ENCODE measurements at places on chromosomes 6 and 20.

- no peak for DNase-seq
Measured at GRCh38 chr6:24911796-24912382, 23.9 kb downstream of the RIPOR2 start.

DNA sequence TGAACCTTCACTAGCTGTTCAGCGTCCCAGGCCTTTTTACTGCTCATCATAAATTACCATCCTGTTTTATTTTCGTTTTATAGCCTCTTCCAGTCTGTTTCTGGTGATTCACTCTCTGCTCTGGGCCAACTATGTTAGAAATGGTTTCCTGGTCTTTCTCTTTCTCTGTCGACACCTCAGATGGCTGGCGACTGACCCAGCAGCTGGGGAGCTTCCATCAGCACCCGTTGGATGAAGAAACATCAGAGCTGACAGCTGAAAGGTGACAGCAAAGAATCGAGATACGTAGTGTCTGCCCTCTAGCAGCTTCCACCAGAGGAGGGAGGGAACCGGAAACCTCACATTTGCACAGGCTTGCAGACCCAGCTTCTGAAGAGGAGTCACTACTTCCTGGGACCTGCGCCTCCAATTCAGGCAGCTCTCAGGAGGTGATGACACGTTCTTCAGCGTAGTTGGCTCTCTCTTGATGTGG lies 82.9 kb upstream of the MLN start:
- no peak for DNase-seq

DNA sequence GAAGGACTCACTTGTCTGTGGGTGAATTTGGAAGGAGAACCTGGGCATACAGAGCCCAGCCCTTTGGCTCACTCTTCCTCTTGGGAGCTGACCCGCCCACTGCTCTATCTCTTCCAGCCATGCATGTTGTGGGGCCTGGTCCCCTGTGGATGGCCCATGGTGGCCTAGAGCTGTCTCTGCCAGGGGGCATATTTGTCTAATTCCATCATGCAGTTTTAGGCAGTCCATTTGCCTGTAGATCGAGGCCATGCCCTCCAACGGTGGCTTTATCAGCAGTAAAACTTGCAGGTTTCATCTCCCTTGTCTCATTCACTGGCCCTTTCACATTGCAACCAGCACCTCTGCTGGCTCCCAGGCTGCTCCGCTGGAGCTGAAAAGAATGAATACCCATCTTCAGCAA lies 12.9 kb upstream of the EZR start:
- DNase-seq: no peak

GRCh38 chr6:20564777-20565176 lies 30.5 kb downstream of the CDKAL1 start:
- no peak for DNase-seq

GRCh38 chr6:88367248-88367647 lies 201.1 kb upstream of the CNR1 start:
- no peak for DNase-seq

DNA sequence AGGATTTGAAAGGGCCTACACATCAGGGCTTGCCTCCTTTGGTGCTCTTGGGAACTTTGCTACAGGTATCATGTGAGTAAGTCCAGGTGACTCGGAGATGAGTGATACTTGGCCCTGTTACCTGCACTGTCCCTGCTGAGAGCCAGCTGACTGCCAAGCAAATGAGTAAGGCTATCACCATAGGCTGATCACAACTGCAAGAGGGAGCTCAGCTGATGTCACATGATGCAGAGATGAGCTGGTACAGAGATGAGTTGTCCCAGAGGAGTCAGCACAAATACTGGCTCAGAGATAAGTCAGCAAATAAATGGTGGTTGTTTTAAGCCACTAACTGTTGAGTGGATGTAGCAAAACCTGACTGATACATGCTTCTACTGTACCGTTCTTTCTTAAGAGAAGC lies 41.4 kb downstream of the LAMP5 start:
- no peak for DNase-seq

DNA sequence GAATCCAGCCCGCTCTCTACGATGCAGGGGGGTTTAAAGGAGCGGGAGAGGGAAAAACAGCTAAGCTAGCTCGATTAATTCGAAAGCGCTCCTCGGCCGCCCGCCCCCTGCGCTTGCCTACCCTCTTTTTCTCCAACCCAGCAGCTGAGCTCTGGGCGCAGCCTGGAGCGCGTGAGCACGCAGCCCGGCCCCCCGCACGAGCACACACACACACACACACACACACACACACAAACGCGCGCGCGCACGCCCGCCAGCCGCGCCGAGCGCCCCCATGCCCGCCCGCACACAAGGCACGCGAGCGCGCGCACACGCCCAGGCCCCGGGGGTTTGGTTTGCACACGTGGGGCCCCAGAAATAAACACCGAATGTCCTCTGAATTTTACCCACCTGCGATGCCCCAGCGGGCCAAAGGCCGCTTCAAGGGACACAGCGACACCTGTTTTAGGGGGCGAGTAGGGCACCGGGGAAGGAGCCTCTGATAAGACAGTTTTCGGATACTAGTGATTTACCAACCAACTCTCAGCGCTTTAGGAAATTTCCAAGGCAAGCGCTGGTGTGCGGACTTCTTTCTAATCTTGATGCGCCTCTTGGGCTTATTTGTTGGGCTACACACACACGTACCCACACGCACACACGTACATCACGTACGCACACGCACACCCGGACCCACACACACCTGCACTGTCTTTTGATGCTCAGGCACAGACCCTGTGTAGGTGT lies 802 bp upstream of the NRN1 start:
- peak; percentile 83 for DNase-seq

- DNase-seq: no peak
Measured at GRCh38 chr6:101509536-101509935, 116.0 kb downstream of the GRIK2 start.

Measured in 8988T (cell line).